ENCODE measurements at places on chromosomes 6 and 20.
A peak's percentile ranks its signal among the peaks of the same experiment; 100 is the strongest.

DNA sequence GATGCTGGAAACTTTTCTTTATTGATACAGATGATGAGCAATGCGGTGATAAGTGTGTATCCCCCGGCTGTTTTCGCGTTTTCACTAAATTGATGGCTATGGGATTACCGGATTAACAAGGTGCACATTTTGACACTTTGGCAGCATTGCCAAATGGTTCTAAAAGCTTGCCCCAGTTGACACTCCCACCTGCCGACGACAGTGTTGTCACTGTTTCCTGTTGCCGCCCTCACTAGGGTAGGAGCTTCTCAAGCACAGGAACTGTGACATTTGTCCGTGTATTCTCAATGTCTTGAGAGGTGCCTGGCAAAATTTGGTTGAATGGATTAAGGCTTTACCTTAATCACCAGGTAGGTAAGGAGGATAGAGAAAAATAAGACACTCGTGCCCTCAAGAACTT lies 9.8 kb upstream of the MAPK13 start:
- peak; percentile 48 for DNase-seq

DNA sequence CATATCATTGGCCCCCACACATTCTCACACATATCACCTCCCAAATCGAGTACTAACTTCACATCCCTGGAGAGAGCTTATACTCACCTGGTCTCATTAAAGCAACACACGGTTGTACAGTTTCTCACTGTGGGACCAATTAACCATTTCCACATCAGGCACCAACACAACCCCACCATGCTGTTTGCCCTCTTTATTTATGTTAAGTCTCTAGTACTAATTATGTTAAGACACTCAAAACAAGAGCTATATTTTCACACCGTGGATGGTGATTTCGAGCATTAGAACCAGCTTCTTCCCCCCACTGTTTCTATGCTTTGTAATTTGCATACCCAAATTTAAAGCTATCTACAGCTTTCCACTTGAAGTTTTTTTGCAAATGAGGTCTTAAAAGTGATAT lies 6.3 kb downstream of the SCML4 start:
- DNase-seq = no peak

GRCh38 chr20:20814685-20815084 lies 102.2 kb upstream of the RALGAPA2 start:
- no peak for DNase-seq

GRCh38 chr6:63527658-63528514 lies 44.4 kb upstream of the LOC128125822 start:
- no peak for DNase-seq

DNA sequence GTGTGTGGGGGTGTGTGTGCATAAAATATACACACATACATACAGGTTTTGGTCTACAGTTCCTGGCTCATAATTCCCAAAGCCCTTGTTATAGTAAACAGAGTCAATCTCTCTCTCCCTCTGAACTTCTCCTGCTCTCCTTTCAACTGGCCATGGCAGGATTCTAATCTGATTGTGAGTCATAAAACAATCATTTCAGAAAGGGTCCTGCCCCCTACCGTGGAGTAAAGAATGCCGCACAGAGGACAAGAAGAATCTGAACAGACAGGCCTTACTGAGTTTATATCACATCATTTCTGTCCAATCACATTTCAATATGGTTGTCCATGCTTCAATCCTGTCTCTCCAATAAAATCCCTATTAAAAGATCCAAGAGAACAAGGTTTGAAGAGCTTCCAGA lies 416.9 kb downstream of the FRK start:
- no peak for DNase-seq

DNA sequence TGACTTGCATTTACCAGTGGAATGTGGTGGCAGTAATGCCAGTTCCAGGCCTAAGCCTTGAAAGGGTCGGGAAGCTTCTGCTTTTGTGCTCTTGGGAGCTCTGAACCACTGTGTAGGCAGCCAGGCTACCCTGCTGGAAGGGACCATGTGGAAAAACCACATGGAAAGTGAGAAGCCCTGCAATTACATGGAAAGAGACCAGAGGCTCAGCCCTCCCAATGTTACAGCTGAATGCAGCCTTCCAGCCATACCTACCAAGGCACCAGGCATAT lies 14.9 kb upstream of the KCNB1 start:
- no peak for DNase-seq

DNA sequence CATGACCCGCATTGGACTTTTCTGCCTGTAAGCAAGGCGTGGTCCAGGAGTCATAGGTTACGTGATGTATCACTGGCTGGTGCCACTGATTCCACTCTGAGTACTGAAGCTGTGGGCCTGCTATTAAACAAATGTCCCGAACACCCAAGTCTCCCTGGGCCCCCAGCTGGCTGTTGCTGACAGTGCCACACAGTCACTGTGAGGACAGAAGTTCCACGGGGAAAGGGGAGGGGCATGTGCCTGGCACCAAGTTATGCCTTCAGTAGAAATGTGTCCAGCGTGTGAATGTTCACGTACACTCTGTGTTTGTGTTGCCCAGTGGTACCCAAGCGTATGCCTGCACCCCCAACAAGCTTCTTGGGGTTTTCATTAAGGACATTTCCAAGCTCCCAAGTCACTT lies 171.4 kb upstream of the QKI start:
- no peak for DNase-seq

- DNase-seq = no peak
Observed at GRCh38 chr6:170155464-170156196, 135.2 kb downstream of the DLL1 start.

GRCh38 chr20:14341801-14342200 lies 4.4 kb upstream of the FLRT3 start:
- no peak for DNase-seq

DNA sequence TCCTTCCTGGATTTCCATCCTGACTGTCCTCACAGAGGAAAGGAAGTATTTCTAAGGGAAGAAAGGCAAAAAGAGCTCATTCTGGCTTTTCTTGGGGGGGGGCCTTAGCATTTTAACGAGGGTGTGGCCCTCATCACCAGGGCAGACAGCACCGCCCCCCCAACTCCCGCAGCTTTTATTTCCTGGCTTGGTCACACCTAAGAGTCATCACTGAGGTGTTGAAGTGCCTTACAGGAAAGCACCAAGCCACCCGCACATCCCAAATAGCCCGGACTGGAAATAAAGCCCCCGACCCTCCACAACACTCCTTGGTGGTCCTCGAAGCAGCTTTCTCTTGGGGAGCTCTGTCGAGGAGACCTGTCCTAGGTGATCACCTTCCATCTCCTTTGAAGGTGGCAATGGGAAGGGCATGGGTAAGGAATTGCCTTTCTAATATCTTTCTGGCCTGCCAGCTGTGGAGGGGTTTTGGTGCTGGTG lies 1.3 kb downstream of the PTK7 start:
- DNase-seq = no peak

- no peak for DNase-seq
Observed at GRCh38 chr6:133399426-133399825, 158.3 kb downstream of the EYA4 start.

GRCh38 chr6:126033696-126034095 lies 47.4 kb downstream of the TRMT11 start:
- peak; percentile 6 for DNase-seq

DNA sequence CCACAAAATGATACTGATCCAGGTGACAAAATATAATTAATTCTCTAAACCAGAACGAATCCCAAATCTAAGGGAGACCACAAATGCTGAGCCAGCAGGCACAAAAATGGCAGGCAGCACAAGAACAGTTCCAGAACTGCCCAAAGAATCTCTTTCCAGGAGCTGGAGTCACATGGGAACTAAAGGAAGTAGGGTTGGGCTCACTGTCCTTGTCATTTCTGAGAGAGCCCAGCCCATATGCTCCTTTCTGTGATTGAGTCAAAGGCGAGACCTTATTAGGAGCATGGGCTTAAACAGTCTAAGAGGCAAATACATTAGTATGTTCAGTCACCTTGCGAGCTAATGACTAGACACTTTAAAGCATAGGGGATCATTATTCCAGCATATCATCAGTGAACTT lies 327.6 kb upstream of the ARID1B start:
- DNase-seq = no peak

- DNase-seq = peak; percentile 22
Observed at GRCh38 chr20:34362502-34363061, 491 bp upstream of the ITCH start.

DNA sequence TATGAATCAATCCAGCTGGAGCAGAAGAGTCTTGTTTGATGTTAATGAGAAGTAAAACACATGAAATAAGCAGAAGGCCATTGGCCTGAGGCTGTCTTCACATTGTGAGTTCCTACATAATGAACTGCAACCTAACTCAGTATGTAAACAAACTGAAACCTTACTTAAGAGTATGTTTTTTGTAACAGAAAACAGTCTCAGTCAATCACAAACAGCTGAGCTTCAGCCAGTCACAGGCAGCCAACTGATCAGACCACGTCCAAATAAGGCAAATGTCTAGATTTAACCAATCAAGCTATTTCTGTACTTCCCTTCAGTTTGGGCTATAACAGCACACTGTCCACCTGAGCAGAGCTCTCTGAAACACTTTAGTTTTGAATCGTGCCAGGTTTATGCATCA lies 234.7 kb downstream of the TRDN start:
- no peak for DNase-seq

DNA sequence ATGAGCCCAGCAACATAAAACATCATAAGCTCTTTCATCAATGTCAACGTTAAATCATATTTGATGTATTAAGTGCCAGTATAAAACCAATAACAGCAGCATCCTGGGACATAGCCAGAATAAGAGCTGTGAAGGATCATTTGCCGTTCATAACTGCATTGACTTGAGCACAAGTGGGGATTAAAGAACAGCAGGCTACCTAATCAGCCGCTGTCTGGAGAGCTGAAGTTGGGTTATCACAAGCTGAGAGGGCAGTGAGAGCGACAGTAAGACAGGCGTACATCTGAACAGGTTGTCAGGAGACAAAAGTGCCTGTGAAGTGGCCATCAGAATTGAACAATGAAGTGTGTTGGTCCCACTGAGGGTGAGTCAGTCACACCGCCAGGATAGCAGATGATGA lies 269.6 kb downstream of the GRIK2 start:
- no peak for DNase-seq

DNA sequence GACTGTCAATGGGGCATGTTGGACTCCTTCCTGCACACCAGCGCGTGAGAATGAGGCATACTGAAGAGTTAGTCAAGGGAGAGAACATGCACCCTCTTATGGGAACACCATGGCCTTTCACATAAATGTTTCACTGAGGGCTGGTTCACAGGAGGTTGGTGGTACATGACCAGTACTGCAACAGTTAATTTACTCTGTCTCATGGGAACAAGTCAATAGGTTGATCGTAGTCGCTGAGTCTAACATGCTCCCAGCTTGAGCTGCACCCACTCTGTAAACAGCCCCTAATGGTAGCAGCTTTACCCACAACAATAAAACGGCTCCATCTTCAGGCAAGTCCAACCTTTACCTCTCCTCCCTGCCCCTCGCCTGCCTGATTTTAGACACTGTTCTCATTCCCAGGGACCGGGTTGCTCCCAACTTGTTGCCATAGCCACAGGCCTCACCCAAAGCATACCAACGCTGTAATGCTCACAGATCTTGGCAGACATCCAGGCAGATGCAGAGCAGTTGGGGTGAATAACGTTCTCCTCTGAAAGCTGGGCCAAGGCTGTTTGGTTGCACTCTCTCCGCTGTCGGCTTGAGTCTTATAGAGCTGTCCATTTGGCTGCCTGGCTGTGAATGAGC lies 111.3 kb downstream of the LY86 start:
- no peak for DNase-seq
